CD4-positive, alpha-beta T cell treated with Interleukin-6 at 100 ng/mL for 8 hours (primary cell): ENCODE measurements at places on chromosomes 4 and X.

- no peak for DNase-seq
Observed at GRCh38 chr4:143375326-143376073, 38.8 kb downstream of the GAB1 start.

GRCh38 chrX:109440475-109440874, 41.4 kb downstream of the GUCY2F start:
- no peak for DNase-seq

DNA sequence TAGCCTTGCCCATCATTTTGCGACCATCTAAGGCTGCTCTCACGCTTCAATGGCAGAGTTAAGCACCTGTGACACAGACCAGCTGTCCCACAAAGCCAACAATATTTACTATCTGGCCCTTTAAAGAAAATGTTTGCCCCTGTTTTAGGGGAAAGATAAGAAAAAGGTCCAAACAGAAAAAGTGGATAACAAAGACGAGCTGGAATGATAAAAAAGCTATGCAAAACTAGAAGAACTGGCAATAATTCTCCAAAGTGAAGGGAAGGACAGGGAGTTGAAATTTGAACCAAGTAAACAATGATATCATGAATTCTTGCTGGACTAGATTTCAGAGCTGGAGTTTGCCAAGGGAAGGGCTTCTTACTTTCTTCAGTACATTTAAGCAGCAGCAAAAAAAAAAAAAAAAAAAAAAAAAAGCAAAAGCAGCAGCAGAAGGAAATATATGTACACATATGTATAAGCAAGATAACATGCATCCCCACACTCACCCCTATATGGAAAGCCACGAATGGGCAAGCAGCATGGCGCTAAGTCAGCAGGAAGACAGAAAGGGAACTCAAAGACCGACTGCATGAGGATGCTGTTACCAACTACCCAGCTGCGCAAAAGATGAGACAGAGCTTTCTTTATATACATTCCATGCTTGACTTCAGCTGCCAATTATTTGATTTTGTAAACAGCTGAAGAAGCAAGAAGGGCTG, 12.5 kb downstream of the TRAPPC2 start:
- DNase-seq: no peak

- DNase-seq: no peak
Observed at GRCh38 chrX:103811858-103812257, 20.2 kb downstream of the RAB9B start.

DNA sequence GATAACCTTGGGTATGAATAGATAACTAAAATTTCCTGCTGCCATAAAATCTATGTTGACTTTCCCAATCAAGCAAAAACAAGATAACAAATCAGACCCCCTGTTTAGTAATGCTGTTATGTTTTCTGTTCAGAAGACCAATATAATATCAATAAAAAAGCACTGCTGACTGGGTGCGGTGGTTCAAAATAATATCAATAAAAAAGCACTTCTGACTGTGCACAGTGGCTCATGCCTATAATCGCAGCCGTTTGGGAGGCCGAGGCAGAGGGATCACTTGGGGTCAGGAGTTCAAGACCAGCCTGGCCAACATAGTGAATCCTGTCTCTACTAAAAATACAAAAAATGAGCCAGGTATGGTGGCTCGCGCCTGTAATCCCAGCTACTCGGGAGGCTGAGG, 36.7 kb downstream of the ANTXR2 start:
- no peak for DNase-seq

DNA sequence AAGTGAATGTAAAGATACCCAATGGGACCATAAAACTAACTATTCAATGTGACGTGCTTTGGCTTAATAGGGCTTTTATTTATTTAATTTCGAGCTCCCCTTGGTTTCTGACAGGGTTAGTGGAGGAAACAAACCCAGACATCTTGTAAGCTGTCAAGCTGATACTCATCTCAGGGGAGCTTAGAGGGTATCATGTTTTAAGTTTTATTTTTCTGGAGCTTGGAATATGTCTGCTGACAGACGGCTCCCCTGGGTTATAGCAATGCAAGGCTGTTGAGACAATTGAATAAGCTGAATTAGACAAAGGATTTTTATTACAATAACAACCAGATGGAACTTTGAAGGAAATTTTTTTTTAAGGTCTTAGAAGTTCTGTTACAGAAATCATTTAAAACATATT, 456.5 kb downstream of the IL1RAPL1 start:
- DNase-seq: no peak
